Naive B cell (primary cell): ENCODE measurements at places on chromosomes 7 and 10.

- DNase-seq = no peak
These were observed 4.7 kb downstream of the IDI2 start for GRCh38 chr10:1020958-1021357.

- no peak for DNase-seq
These were observed 10.6 kb upstream of the GRB10 start for GRCh38 chr7:50793120-50793946.

DNA sequence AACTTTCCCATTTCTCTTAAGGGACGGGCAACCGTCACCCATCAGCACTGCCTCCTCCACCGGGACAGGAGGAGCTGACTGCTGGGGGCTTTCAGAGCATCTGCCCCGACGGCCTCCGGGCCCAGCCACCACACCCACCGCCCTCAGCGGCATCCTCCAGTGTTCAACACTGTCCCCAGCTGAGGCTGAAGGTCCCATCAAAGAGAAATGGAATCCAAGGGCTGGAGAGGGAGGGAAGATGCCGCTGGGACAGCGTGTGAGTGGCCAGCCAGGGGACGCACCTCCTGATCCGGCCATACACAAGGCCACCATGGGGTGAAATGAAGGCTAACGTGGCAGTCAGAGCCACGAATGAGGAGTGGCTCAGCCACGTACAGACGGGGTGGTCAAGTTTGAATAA lies 153.6 kb upstream of the PPP2R2D start:
- DNase-seq = no peak

DNA sequence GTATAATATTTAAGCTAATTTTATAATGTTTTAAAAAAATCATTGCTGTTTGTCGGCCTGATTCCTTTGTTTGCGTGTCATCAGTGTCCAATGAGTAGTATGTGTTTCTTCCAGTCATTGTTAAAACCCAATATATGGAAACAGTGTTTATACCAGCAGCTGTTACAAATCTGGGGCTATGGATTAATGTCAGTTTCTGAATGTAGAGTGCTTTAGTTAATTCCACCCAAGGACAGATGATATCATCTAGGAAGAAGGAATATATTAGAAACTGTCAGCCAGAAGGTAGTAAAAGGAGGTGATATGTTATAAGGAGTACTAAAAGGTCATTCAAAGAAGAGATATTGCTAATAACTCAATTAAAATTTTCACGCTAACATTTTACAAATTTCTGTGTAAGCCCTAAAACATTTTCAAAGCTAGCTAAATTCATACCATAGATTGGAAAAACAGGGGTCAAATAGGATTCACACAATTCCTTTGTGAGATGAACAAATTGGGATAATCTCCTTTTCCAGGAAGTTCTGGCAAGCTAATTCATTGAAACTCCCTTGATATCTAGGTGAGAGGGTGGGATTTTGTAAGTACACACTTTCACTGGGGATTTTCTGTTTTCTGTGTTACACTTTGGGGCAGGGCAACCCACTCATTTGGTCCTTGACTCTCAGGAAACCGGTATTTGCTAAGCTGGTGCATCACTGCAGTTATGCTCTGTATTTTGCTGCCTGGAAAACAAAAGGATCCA lies 448.8 kb downstream of the LRMDA start:
- no peak for DNase-seq

DNA sequence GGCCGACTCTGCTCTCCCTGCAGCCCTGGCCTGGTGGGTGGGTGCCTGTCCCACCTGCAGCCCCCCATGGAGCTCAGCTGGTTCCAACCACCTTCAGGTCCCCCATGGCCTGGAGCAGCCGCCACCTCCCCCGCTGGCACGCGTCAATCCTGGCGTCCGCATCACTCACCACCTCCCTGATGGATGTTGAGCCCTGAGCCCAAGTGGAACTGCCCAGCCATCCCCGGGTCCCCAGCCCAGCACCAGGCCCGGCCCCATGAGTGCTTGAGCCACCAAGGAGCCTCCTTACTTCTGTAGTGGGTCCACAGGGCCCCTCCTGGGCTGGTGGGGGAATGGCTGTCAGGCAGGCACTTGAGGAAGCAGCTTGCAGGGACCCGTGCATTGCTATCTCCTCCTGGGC lies 14.6 kb downstream of the AGAP3 start:
- DNase-seq = no peak

DNA sequence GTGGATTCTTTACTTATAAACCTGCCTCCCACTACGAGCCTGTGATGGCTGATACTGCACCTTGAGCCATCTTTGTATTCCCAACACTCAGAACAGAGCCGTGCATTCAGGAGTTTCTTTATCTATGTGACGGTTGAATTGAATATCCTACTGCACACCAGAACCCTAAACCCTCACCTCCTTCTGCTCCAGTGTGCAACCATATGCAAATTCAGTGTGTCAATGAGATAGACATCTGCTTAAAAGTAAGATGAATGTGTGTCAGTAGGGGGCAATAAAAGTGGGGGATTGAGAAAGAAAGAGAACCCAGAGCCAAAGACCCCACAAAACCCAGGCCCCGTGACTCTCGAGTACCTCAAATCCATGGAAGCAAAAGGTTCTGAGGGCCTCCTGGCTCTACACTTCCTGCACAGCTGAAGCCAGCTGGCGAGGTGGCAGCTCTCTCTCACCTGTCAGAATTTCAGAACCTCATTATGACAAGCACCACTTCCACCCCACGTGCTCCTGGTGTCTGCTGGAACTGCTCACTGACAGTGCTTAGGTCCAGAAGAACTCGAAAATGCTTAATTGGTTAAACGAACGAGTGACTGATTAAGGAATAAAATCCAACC lies 143.3 kb upstream of the GPR26 start:
- no peak for DNase-seq

DNA sequence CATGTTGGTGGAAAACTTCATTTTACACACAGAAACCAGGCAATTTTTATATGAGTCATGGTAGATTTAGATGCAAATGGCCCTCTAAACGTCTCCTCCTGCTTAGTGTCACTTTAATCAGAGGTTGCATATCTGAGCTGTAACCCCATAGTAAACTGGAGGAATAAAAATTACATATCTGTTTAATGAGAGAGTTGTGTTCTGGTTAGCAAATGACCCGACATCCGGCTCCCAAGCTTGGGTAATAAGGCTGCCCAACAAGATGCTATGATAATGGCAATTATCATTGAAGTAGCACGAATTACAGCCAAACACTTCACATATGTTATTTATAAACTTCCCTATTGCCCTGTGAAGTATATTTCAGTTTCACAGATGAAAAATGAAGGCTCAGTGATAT lies 10.6 kb upstream of the ADAM12 start:
- no peak for DNase-seq

DNA sequence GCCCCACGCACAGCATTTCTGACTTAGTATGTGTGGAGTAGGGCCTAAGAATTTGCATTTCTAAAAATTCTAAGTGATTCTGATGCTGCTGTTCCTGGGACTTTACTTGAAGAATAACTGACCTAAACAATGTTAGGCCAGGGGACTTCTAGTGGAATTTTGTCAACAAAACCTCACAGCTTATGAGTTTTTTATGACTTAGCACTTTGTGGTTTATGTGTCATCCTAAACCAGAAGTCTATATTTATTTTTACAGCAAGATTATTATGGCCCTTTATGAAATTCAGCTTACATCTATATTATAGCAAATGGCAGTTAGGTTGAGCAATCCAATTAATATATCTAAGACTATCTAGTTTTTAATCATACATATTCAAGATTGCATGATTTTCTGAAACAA lies 24.6 kb upstream of the BET1 start:
- no peak for DNase-seq

GRCh38 chr10:131928248-131929095 lies 27.7 kb downstream of the PPP2R2D start:
- DNase-seq = peak; percentile 43

DNA sequence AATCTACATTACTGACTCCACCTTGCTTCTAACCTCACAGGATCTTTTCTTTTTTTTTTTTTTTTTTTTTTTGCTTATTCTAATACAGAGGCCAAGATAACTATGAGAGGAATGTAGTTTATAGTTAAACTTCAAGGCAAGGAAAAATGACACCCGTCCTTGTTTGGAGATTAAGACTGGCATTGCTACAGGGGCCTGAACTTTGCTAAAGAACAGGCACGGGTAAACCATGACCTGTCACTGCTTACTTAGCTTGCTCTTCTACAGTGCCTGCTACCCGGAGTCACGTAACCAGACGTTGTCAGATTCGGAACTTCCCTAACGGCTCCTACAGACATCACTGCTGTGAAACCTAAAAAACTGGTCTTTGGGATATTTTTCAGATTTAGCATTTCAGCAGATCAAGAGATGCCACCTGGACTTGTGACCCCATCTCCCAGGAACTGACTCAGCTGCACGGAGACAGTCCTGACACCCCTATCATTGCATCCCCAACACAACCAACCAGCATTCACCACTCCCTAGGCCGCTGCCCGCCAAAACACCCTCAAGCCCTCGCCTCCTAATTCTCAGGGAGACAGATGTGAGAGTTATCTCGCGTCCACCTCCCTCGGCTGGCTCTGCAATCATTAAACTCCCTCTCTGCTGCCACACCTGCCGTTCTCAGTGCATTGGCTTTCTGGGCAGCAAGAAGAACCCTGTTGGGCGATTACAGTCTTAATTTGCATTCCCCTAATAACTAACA lies 27.5 kb downstream of the MAD1L1 start:
- DNase-seq = no peak

DNA sequence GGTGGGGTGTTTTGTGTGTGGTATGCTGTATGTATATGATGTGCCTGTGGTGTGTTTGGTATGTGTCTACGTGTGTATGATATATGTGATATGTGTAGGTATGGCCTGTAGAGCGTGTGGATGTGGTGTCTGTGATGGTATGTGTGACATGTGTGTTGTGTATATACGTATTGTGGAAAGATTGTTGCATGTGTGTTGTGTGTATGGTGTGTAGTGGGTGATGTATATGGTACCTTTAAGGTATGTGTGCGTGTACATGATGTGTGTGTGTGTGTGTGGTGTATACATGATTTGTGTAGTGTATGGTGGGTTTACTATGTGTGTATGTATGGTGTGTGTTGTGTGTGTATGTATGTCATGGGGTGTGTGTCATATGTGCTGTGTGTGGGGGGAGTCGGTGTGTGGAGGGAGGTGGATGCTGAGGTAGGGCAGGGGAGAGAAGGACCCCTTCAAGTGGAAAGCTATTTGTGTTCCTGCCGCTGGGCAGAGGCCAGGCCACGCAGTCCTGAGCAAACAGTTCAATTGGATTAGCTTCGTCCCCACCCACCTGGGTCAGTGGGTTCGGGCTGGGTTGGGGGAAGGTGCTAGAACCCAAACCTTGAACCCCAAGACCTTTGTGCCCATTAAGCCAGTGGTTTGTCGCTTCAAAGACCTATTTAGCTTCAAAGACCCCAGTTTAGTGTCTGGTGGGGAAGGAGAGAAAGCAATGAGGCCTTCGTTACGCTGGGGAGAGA lies 1.9 kb upstream of the TRPV6 start:
- DNase-seq = no peak

GRCh38 chr10:63707254-63707910 lies 186.2 kb downstream of the REEP3 start:
- no peak for DNase-seq

- DNase-seq = no peak
These were observed 21.4 kb downstream of the VPS26A start for GRCh38 chr10:69145329-69145728.

- DNase-seq = no peak
These were observed 88.2 kb downstream of the RGS10 start for GRCh38 chr10:119454316-119454715.

DNA sequence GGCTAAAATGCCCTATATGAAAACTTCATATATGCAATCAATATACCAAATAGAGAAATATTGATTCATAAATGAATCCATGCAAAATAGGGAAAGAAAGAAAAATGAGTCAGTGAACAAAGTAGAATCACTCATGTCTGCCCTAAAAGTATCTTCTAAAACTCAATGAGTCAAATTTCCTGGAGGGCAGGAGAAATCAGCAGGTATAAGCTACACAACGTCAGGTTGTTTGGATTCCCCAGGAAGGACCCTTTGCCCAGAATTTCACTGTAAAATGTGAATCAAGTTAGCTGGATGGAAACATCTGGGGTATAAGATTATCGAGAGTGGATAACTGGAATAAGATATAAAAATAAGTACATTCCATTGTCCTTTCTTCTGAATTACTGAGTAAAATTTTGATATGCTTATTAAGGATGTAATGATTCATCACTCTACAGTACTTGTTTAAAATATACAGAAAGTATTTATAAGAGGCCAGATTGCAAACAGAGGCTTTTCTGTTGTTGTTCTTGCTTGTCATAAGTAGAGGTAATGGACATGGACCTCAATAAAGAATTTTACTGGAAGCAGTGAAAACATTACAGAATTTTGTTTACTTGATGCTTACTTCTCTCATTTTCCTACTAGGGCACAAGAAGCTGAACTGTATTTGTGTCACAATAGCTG lies 99.0 kb downstream of the AGMO start:
- no peak for DNase-seq

DNA sequence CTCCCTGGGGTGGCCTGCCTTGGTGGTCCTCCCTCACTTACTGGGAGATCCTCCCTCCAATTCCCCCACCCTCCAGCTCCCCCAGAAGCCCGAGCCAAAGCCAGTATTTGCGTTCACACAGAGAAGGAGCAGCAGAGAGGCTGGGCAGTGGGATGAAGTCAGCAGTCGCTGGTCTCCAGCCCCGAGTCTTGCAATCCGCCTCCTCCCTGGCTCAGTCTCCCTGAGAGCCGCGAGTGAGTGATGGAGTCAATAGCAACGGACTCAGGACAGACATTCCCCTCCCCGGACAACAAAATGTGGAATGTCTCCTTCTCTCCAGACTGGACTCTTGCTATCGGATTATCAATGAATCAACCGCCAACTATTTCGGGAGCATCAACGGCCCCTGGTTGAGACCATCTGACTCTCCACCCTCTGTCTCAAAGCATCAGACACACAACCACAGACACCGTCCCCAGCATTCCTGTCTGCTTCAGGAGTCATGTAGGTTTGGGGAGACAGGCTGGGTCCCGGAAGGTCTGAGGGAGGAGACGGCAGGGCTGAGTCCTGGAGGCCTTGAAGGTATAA lies 178.4 kb downstream of the SH3PXD2A start:
- no peak for DNase-seq

- peak; percentile 44 for DNase-seq
These were observed 44.2 kb downstream of the JMJD1C start for GRCh38 chr10:63421591-63421990.

- no peak for DNase-seq
These were observed 48.5 kb upstream of the AQP1 start for GRCh38 chr7:30862995-30863705.

GRCh38 chr7:28684650-28685241 lies 272.4 kb downstream of the CREB5 start:
- peak; percentile 24 for DNase-seq

- peak; percentile 67 for DNase-seq
These were observed 63.5 kb downstream of the HIPK2 start for GRCh38 chr7:139714163-139714901.

GRCh38 chr7:36312064-36312914 lies 77.4 kb upstream of the ANLN start:
- no peak for DNase-seq

GRCh38 chr10:74822101-74822500 lies 4.3 kb upstream of the KAT6B start:
- no peak for DNase-seq

- DNase-seq = no peak
These were observed 152.4 kb upstream of the GNAI1 start for GRCh38 chr7:79982141-79982770.
